Erythroblast (primary cell): ENCODE measurements at places on chromosomes 7 and 10.

DNA sequence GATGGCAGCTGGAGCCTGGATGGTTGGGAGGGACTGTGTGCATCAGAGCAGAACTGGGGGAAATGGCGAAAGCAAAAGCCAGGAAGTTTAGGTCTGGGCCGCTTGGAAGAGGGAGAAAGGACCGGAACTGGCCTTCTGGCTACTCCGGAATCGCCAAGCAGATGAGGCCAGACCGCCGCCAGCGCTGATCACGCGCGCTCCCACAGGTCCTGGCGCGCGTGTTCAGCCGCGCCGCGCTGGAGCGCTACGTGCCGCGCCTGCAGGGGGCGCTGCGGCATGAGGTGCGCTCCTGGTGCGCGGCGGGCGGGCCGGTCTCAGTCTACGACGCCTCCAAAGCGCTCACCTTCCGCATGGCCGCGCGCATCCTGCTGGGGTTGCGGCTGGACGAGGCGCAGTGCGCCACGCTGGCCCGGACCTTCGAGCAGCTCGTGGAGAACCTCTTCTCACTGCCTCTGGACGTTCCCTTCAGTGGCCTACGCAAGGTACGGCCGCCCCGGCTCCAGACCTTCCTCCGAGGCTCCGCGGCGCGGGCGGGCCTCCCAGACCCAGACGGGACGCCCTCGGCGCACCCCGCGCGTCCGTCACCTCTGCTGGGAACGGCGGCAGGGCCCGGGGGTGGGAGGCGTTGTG lies 2.0 kb downstream of the CYP26C1 start:
- peak; percentile 84 for DNase-seq

GRCh38 chr7:156230576-156230975 lies 410.0 kb upstream of the RNF32 start:
- no peak for DNase-seq

- DNase-seq = no peak
Measured at GRCh38 chr7:73549176-73549575, 8.3 kb downstream of the BCL7B start.

DNA sequence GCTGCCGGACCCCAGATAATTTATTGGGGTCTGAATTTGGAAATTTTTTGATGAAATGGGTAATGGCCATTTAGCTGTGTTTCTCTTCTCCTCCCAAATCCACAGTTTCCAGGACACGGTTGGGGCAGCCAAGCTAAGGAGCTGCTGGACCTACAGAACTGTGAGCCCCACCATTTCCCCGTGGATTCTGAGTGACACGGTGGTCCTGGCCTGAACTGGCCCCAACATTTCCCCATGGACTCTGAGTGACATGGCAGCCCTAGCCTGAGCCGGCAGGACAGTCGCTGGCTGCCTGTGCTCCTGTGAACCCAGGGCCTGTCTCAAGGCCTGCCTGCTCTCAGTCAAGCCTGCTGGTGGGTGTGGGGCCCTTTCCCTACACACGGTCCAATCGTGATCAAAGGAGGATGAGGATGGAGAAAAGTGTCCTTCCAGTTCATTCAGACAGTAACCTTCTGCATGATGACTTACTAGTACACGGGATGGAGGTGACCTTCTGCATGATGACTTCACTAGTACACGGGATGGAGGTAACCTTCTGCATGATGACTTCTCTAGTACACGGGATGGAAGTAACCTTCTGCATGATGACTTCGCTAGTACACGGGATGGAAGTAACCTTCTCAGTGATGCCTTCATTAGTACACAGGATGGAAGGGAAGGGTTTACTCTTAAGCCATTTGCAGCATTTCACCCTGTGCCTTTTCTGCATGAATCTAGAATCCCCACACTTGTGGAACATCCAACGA lies 359.9 kb downstream of the GLRX3 start:
- DNase-seq = no peak

DNA sequence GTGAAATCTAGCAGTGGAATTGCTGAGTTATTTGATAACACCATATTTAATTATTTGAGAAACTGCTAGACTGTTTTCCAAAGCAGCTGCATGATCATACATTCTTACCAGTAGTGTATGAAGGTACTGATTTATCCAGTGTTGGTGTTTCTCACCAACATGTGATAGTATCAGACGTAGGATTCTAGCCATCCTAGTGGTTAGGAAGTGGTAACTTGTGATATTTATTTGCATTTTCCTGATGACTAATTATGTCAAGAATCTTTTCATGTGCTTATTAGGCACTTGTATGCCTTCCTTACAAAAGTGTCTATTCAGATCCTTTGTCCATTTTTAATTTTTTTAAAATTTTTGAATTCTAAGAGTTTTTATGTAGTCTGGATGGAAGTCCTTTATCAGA lies 54.2 kb upstream of the PLXDC2 start:
- DNase-seq = no peak

DNA sequence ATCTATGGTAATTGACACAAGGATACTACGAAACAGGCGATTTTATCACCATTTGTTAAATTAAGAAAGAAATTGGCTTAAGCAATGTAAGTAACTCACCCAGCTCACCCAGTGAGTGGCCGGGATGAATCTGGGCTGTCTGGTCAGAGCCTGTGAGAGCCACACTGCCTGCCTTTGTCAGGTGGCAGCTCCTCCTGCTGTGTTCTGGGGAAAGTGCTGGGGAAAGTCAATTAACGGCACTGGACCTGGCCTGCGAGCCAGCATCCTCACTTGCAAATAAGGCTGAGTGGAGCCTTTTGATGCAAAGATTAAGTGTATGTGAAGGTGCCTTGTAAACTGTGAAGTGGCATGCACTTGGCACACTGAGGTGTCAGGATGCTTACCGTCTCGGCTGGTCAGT lies 13.4 kb upstream of the CXCL12 start:
- DNase-seq = no peak
